ENCODE measurements at places on chromosomes 11 and 22.

DNA sequence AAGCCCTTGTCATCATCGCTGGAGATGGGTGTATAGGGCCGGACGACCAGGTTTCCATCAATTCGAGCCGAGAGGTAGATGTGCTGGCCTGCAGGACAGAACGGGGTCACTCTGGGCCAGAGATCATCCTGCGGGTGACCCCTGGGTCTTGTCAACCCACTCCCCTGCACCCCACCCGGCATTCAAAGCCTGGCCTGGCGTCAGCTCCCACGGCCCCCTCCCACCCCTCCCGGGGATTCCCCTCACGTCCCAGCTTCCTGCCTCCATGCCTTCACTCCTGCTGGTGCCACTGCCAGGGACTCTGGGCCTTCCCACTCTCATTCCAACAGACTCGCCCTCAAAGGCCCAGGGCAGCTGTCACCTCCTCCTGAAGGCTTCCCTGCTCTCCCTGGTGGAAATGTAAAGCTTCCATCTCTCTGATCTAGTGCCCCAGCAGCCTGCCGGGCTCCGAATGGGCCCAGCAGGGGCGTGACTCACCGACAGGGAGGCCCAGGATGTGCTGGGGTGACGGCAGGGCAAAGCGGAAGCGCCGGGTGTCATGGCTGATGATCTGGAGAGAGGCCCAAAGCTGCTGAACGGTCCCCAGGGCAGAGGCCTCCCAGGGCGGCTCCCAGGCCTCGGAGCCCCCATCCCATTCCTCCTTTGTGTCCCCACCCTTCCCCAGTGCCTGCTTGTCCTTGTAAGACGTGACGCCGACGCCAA is 9.3 kb downstream of the ATP5MGL start:
- no peak for DNase-seq

DNA sequence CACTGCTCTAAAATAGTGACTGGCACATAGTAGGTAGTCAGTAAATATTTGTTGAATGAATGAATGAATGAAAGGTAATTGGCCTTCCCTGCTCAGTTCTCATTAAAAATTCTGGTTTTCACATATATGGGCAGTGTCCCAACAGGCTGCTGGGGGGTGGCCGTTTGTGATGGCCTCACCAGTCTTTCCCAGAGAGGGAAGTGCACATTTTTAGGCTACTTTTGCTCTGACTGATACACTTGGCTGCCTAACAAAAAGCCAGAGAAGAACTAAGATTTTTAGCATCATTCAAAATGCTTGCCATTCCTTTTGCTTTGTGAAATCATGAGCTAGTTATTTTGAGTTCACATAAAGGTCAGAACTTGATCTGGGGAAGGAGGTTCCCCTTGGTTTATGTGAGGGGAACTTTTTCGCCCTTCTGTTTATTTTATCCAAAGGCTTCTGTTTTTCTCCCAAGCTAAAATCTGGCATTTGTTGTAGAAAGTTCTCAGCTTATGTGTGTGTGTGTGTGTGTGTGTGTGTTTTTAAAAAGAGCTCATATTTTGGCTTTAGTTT is 83.1 kb downstream of the PTPRJ start:
- no peak for DNase-seq

- DNase-seq = no peak
Observed at GRCh38 chr11:108565653-108566052, 27.9 kb downstream of the EXPH5 start.

DNA sequence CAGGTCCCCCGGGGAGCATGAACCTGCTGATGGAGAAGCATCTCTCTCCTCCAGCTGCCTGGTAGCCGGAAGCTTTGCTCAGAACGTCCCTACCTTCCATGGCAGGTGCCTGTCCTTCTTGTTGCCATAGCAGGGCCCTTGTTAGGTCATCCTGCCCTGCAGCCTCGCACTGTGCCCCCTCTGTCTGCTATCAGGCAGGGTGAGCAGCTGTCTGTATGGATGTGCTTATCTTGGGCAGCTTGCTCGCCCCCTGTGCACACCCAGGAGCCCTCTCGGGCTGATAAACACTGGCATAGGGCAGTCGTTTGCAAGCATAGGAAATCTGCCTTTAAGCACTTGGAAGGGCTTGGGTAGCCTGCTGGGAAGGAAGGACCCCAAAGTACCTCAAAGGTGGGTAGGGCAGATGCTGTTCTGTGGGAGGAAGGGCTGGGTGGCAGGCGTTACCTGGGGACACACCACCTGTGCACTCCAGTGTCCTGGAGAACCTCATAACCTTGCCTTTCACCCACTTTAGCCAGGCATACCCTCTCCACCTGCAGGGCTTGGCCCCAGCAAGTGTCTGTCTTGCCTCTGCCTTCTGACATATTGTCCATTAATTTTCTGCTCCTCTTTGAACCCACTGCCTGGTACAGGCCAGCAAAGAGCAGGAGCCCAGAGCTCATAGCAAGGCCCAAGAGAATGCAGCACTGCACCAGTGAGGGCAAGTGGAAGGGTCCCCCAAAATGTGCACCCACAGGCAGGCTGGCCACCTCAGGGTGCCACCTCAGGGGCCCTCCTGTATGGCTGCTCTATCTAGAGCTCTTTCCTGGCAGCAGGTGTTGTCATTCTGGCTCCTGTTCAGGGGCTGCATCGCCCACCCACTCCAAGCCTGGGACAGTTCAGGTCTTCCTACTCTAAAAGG is 8.0 kb upstream of the COMT start:
- no peak for DNase-seq

DNA sequence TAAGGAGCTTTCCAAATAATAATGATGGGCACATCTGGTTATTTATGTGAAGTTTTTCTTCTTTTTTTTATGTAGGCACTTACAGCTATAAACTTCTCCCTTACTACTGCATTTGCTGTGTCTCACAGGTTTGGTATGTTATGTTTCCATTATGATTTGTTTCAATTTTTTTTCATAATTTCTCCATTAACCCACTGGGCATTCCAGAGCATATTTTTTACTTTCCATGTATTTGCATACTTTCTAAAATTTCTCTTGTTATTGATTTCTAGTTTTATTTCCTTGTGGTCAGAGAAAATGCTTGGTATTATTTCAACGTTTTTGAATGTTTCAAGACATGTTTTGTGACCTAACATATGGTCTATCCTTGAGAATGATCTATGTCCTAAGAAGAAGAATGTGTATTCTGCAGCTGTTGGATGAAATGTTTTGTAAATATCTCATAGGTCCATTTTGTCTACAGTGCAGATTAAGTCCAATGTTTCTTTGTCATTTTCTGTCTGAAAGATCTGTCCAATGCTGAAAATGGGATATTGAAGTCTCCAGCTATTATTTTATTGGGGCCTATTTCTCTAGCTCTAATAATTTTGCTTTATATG is 362.1 kb downstream of the DDX10 start:
- no peak for DNase-seq

GRCh38 chr11:3977078-3977477 is 117.5 kb upstream of the RRM1 start:
- DNase-seq = no peak

- DNase-seq = peak; percentile 37
Observed at GRCh38 chr22:49997251-49997599, 15.3 kb downstream of the IL17REL start.

GRCh38 chr22:43110927-43111623 is 525 bp downstream of the BIK start:
- DNase-seq = no peak

- DNase-seq = no peak
Observed at GRCh38 chr11:10808235-10808552, 532 bp downstream of the EIF4G2 start.

GRCh38 chr11:66579017-66579606 is 10.7 kb upstream of the CTSF start:
- DNase-seq = no peak

DNA sequence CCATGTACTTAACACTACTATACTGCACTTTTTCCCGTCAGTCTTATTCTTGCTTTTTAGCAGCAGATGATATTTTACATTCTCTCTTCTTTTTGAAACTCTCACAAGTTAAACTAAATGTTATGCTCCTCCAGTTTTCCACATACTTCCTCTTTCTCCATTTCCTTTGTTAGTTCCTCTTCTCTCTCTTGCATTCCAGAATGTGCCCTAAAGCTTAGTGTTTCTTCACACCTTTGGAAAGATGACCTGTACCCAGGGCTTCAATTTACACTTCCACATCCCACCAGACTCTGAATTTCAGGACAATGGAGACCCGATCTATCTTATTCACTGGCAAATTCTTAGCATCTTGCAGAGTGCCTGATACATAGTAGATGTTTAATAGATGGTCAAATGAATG is 51.8 kb downstream of the APIP start:
- no peak for DNase-seq

- DNase-seq = no peak
Observed at GRCh38 chr11:109424901-109425300, 2.9 kb downstream of the C11orf87 start.

DNA sequence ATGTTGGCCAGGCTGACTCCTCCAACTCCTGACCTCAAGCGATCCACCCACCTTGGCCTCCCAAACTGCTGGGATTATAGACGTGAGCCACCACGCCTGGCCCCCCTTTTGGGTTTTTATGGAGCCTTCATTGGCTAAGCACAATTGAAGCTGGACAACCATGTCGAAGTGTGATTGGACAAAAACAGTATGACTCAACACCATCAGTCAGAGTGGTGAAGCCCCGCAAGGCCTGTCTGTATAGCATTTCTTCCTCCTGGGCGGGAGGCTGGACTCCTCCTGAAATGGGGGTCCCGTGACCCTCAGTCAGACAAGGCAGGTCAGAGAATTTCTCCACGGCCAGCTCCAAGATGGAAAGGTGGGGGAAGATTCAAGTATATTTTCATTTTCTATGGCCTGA is 3.1 kb upstream of the PARVB start:
- DNase-seq = no peak

GRCh38 chr11:67315325-67315909 is 12.1 kb downstream of the SSH3 start:
- no peak for DNase-seq

DNA sequence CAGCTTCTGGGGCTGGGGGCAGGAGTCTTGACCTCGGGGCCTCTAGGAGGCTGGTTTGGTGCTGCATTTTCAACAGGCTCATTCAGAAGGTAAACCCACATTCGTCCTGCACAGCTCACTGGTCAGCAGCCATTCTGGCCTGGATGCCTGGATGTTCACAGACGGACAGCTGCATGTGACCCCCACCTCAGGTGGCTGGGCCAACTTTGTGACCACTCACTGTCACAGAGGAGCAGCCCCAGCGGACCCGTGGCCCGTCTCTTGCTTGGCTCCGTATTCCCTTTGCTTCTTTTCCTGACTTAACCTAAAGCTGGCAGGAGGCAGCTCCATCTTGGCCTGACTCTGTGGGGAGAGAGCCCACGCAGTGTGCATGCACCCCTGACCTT is 8.2 kb downstream of the DGCR8 start:
- DNase-seq = no peak

DNA sequence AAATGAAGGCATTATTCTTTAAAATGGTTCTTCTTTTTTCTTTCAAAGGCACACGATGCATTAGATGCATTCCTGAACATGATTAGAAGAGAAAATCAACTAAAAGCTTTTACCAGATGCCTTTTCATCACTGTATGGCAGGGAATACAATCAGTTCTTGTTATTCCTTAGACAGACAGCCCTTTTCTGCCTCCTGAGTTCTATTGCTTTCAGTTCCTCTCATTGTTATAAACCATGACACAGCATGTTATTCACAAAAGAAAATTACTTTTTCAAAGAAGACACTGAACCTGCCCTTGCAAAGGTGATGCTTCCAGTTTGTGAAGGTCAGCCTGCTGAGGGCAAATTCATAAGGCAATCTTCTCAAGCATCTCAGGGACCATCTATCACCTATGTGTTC is 70.1 kb downstream of the FAM181B start:
- DNase-seq = no peak

DNA sequence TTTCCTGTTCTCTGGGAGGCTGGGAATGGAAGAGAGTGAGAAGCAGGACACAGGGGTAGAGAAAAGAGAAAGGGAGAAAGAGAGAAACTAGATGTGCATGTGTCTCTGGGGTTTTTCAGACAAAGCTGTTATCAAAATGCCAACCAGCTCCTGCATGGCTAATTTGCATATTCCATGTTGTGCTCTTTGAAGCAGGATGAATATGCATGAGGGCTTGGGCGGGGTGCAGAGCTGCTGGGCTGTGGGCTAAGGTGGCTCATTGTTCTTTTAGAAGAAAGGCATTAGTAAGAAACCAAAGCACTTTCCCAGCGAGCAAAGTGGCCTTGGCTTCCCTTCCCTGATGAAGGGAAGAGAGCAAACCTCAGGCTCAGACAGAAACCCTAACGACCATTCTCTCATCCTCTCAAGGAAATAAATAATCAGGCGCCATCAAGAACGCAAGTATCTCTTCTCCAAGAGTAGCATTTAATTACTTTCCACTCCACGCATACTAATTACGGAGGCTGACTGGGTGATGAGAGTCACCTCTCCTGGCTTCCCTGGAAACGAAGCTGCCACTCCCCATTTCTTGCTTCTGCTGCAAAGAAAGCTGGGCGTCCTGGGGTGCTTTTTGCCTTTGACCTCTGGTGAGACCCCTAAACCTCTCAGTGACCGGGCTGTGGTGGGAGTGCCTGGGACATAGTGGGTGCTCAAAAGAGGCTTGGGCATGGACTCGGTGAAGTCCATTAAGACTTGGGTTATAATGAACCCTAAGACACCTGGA is 54.2 kb downstream of the FEZ1 start:
- DNase-seq = no peak

DNA sequence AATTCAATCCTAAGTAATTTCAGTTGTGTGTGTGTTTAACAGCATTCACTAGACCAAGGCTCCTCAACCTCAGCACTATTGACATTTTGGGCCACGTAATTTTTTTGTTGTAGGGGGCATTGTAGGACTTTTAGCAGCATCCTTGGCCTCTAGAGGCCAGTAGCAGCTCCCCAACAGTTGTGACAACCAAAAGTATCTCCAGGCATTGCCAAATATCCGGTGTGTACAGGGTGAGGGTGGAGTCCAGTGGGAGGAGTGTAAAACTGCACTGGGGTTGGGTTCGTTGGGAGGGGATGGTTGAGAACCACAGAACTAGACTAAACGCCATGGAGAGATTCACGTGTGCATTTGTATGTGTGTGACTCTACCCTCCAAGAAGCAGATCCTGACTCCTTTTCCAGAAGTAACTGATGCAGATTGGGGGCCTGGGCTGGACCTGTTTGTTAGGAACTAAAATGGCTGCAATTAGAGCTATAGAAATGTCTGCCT is 5.9 kb upstream of the PHF21A start:
- DNase-seq = no peak

GRCh38 chr22:32005453-32005852 is 37.6 kb upstream of the SLC5A1 start:
- no peak for DNase-seq

DNA sequence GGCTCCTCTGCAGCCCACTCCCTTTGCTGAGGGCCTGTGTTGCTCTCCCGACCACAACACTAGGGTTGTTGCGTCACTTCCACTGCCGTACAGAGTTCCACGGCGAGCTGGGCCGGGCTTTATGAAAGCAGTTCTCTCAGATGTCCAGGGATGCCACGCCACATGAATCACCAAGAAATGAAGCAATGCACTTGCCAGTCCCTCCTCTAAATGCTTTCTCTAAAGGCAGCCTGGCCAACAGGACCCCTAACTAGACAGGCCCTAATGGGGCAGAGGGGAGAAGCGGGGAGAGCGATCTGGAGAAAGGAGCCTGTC is 188.7 kb downstream of the CTTN start:
- no peak for DNase-seq

All from NCI-H510A (cell line).